Fibroblast of pulmonary artery (primary cell): ENCODE measurements at places on chromosomes 12 and 14.

DNA sequence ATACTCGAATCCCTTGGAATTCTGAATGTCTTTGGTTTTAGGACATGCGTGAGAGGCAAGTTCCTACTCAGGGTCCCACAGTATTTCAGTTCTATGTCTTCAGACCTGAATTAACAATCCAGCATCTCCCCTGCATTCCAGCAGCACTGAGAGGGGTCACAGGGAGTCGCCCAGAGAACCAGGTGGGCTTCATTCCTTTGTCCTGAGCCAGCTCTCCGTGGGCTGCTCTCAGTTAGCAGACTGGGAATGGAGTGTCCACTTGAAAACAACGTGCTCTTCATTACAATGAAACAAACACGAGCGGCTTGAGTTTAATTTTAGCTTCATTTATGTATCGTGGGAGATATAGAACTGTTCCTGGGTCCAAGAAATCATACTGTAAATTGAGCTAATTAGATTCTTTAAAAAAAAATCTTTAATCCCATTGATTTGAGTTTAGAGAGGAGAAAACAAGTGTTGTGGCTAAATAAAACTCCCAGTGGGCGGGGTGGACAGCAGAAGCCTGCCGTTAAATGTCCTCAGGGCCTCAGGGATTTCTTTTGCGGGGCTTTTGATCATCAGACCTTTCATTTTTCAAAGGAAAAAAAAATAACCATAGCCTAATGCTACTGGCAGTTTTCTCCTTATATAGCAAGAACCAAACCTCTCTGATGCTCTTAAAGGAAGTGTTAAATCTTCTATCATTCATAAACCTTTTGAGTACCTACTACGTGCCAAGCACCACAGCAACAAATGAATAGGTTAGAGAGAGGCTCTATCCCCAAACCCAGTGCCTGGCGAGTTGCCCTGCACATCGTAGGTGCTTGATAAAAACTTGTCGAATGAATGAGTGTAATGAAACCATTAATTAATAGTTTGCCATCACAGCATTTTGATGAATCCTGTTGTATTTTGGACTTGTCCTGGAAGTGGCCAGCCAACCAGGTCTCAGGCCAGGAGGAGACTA is 140.4 kb downstream of the CHST11 start:
- peak; percentile 14 for DNase-seq

DNA sequence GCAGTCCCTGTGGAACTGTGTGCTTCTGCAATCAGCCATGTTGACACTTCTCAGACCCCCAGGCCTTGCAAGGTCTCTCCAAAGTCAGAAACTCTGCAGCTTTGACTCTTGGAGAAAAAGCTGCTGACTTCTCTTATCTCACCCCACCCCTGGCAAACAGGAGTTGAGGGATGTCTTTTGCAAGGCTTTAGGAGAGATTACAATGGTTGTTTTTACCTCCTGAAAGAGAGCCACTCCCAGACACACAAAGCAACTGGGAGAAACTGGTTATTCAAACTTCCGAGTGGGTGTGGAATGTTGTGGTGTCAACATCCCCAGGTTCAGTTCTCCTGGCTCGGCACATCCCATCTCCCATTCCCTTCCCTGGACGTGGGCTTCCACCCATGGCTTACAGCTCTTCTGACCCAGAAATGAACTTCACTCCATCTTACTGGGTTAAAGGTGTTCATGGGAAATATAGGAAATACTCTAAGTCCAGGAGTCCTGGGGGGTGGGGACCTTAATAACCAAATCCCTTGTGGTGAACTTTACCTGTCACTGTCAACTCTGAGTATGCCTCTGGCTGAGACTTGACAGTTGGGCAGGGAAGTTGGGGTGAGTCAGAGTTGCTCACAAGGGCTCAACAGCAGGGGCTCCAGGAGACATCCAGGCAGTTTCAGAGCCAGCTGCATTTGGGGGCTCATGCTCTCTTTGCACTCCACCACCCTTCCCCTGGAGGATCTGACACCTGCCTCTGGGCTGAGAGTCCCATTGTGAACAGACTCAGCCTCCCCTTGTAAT is 41.9 kb downstream of the CCDC177 start:
- DNase-seq, result no peak

DNA sequence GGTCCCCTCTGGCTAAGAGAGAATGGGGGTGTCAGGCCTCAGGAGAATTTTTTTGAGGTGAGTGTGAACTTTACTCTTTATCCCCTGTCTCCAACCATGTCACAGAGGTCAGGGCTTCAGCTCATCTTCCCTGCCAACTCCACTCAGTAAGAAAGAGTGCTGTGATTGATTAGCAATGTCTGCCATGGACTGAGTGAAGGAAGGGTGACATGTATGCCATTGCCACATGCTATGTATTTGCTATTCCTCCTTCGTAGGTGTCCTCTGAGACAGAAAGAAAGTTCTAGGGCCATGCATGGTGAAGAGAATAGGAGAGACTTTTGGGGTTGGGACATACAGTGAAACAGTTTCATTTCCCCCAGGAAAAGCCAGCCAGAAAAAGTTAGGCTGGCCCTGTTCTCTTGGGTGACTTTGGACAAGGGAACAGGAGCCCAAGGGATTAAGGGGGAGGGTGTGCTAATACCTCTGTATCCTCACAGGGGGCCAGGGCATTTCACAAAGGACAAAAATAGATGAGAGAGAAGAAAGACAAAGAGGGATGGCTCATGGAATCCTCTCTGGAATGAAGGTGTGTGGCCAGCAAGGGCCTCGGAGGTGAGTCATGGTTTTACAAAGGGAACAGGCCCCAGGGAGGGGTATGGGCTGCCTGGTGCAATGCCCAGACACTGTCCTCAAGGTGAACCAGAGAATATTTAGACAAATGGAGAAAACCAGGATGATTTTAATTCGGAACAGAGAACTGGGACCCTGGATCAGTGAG is 13.9 kb upstream of the MYL2 start:
- peak; percentile 10 for DNase-seq

DNA sequence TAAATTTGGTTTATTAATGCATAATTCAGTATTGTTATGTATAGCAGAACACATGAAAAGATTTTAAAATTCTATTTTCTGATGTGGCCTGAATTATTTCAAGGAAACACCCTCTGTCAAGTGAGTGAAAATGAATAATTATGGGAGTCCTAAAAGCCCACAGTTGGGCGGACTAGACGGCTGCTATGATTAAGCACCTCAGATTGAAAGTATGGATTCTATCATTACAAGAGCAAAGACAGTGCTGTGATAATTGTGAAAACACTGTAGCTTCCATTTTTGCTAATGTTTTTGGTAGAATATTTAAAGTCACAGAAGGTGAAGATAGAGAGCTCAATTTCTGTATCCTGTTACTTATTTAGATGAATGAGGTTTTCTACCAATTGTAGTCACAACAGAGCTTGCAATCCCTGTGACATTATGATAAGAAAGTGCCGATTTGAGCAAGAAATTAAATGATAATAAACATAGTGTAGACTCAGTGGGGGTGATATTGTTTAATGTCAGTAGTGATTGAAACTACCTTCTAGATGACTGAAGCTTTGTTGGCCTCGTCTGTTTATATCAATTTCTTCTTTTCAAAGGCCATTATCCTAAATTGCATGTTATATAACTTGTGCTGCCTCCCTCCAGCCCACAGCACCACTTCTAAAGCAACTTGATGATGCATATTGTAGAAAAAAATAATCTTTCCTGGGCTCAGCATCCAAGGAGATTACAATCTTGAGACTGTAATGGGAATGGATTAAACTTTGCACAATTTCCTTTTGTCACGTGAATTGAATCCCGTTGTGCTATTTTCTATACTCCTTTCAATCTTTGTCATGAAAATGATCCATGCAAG is 359.8 kb downstream of the BTG1 start:
- no peak for DNase-seq

DNA sequence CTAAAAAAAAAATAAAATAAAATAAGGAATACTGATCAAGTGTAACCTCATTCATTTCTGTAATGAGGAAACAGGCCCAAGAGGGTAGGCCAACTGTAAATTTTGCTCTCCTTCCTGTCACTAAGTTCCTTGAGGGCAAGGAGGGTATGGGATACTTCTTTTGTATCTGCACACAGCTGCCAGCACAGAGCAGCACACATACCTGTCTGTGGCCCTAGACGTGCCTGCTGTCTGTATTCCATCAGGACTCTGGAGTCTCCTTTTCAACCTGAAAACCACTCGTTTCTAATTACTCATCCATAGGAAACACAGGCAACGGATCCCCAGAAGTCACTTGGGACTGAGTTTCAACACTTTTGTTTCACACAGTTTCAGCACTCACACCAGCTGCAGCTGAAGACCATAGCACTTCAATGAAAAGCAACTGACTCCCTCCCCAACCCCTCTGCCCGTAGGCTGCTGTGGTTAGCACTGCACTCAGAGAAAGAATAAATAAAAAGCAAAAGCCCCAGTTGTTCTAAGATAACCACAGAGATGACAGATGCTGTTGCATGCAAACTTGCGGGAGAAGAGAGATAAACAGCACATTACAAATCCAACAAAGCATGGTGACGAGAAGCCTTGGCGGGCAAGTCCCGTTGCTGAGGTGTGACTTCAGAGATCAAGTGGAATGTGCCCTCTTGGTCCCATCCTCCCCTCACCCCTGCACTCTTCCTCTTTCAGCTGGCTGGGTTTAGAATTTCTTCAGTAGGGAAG is 24.9 kb downstream of the CRACR2A start:
- DNase-seq, result peak; percentile 56

DNA sequence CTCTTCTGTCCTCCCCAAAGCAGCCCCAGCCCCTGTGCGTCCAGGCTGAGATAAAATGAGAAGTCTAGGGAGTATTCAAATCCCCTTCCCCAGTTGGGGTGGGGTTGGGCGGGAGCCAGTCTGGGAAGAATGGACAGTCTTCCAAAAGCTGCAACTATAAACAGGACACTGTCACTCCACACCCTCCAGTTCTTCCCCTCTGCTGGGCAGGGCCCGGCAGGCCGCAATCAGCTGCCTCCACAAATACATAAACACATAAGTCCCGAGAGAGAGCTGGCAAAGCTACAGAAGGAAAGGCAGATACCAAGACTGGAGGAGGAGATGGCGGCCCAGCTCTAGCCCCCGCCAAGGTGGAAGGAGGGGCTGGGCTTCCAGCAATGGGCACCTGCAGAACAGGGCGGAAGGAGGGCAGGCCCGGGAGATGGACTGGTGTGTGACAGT is 12.7 kb downstream of the LTBP2 start:
- DNase-seq, result peak; percentile 57

- no peak for DNase-seq
Measured at GRCh38 chr14:53462931-53463778, 310.0 kb upstream of the DDHD1 start.

DNA sequence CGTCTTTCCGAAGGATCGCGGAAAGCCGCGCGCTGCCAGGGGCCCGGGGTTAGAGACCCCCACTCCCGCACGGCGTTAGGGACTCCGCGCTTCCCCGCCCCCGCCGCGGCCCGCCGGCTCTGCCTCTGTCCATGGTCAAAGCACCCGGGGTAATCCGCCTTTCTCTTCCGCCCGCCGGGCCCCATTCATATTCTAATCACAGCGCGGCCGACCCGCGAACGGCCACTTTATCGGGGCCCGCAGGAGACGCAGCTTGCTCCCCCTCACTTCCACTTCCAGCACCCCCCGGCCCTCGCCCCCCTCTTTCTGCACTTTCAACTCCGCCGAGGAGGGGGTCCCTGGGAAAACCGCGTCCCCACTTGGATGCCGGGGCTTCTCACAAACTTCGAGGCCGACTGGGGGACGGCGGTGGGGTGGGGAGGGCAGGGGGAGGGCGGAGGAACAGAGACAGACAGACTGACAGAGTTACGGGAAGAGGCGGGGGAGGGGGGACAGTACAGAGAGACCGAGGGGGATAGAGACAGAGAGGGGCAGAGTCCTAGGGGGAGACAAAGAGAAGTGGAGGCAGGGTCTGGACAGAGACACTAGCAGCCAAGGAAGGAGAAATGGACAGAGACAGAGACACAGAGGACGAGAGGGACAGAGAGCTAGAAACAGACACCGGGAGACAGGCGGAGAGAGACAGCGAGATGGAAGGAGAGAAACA is 1.1 kb upstream of the RFX4 start:
- DNase-seq, result peak; percentile 25

GRCh38 chr12:81874586-81874985 is 115.4 kb upstream of the PPFIA2 start:
- DNase-seq, result no peak

DNA sequence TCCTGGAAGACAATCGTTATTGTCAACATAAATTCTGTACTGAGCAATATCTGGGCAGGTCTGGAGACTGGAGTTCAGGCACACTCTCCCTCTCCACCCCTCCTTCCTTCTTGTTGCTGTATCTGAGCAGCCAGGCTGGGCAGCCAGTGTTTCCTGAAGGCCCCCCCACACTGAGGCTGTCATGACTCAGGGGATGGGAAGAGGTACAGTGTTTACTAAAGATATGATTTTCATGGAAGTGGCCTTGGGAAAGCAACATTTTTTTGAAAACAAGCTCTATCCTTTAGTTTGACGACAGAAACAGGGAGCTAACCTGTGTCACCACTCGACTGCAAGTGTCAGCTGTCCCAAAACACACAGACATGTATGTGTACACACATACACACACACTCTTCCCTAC is 1485.4 kb upstream of the TMEM132C start:
- no peak for DNase-seq

DNA sequence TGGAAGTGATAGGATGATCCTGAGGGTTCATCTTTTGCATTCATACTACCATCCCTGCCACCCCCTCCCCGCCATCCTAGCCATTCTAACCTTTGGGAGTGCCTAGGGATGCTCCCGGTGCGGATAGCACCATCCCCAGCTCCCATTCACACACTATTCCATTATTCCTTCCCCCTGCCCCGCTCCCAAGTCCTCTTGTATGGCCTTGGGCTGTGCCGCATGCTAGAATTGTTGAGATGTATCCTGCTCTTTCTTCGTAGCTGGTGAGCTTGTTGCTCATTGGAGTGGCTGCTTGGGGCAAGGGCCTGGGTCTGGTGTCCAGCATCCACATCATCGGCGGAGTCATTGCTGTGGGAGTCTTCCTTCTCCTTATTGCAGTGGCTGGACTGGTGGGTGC is 644 bp downstream of the TSPAN31 start:
- no peak for DNase-seq

GRCh38 chr12:30286345-30286926 is 409.2 kb downstream of the IPO8 start:
- peak; percentile 78 for DNase-seq

GRCh38 chr12:77442633-77443032 is 377.3 kb upstream of the E2F7 start:
- no peak for DNase-seq

DNA sequence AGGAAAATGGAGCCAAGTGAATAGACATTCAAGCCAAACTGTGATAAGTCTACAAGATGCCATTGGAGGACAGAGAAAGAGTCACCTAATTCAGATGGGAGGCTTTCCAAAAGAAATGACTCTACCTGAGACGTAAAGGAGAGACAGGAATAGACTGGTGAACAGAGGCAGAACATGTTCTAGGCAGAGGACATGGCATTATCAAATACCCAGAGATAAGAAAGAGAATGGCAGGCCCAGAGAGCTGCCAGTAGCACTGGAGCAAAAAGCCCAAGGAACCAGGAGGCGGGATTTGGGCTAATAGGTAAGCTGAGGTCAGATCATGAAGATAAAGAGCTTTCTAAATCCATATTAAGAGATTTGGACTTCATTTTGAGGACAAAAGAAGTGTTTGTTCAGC is 207.1 kb downstream of the AKAP6 start:
- no peak for DNase-seq

DNA sequence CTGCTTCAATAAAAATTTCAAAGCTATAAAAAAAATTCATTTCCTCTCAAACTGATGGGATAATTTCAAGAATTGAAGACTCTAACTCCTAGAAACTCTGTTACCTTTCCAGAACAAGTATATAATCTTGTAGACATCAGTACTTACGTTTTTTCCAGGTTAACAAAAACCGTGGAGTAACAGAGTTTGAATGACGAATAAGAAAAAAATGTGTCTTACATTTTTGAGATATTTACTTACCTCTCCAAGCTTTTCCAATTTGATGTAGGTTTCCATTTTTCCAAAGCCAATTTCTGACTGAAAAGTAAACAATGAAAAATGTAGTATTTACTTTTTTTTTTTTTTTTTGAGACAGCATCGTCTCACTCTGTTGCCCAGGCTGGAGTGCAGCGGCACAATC is 100.2 kb downstream of the CDK17 start:
- no peak for DNase-seq
